ENCODE measurements at places on chromosomes 3 and 15.

GRCh38 chr3:133192363-133192945 lies 154.3 kb downstream of the TMEM108 start:
- DNase-seq, result no peak

DNA sequence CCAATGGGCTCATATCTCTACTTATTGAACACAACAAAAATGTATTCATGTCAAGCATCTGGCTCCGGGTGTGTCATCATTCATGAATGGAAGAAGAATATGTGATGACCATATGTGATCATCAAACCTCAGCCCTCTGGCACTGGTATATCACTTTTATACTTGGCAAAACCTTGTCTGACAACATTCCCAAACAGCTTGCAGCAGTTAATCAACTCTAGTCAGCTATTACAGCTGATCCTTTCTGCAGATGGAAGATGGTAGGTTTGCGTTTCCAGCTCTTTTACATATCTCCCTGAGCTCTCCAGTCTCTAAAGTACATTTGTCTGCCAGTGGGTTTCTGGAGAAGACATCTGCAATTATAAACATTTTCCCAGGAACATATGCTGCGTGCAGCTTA lies 6.6 kb downstream of the PLSCR5 start:
- no peak for DNase-seq

GRCh38 chr3:105365391-105366325 lies 1.1 kb upstream of the ALCAM start:
- no peak for DNase-seq

DNA sequence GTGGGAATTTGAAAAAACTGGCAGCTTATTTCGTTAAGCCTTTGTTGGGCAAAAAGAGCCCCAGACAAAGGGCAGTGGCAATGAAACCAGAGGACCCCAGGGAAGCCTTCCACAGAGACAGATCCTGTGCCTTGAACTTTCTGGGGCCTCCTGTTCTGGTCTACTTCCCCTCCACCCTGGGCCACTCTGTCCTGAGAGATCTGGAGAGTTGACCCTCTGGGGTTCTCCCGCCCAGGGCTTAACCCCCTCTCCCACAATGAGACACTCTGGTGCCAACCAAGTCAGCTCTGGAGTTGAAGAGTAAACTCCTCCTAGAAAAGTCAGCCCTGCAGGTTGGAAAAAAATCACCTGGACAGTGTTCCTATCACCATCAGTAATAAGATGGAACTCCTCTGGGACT lies 20.8 kb downstream of the EHD4 start:
- no peak for DNase-seq

- DNase-seq, result no peak
These were observed 117.0 kb downstream of the P3H2 start for GRCh38 chr3:190003681-190004123.
